Muscle of arm (tissue), 14 donors: ENCODE measurements at places on chromosomes 2 and 18. TPM values are rescaled to one million over a fixed set of nuclear protein-coding genes. Genes with fewer than 3 reads are reported as not detected.

DNA sequence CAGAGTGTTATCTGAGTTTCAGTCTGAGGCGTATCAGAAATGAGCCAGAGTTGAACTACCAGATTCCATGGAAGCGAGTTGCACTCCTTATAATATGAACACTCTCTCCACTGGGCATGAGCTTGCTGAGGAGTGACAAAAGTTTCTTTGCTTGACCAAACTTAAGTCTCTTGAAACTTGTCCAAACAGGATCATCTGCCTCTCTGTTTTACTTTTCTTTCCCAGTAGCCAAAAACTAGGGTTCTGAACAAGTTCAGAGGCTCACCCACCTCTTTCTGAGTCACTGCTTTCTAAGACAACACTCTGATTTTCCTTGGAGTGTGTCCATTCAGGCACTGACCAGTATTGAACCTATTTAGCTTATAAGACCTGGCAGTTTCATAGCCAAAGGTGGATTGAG is 233.2 kb upstream of the TCF4 start:
- no peak for DNase-seq

DNA sequence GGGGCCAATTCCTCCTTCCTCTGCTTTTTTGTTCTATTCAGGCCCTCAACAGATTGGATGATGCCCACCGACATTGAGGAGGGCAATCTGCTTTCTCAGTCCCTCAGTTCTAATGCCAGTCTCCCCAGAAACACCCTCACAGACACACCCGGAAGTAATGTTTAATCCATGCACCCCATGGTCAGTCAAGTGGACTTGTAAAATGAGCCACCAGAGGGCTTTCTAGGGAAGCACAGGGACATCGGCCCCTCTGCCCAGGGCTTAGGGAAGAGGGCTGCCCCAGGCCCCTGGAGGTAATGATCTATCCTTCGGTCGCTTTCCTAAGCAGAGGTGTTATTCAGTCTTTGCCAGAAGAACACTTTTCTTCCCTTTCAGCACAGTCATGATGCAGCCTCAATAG is 107.4 kb downstream of the PDCL3 start:
- DNase-seq, result no peak

GRCh38 chr2:229445501-229446211 is 174.6 kb upstream of the PID1 start:
- DNase-seq, result peak; percentile 70

DNA sequence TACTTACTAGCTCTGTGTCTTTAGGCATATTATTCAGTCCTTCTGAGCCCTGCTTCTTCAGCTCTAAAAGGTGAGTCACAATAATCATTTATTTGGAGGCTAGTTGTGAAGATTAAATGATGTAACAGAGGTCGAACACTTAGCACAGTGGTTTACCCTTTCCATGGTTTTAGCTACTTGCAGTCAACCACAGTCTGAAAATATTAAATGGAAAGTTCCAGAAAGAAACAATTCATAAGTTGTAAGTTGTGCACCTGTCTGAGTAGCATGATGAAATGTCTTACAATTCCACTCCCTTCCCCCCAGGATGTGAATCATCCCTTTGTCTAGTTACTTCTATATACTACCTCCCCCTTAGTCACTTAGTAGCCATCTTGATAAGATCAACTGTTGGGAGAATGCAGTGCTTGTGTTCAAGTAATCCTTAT is 217.6 kb upstream of the THUMPD2 start:
- no peak for DNase-seq

DNA sequence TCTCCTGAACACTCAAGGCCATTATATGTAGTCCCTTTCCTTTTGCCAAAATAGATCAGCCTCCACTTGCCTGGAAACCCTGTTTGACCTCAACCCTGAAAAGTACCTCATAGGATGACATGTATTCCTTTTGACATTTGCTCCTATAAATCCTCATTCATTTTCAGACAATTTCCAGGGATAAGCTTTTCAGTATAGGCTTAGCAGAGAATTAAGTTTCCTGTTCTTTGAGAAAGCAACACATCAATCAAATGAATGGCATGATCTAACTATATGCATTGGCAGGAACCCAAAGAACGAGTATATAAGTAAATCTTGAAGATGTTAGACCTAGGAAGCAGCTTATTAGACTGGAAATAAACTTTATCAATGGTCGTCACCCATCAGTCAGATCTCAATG is 483.0 kb downstream of the CCDC85A start:
- no peak for DNase-seq

Gene CTNNA2
- polyA plus RNA-seq, result 3.7 TPM

Gene NOL4
- 0.30 TPM for polyA plus RNA-seq
